ENCODE measurements at places on chromosomes 2 and 18.

DNA sequence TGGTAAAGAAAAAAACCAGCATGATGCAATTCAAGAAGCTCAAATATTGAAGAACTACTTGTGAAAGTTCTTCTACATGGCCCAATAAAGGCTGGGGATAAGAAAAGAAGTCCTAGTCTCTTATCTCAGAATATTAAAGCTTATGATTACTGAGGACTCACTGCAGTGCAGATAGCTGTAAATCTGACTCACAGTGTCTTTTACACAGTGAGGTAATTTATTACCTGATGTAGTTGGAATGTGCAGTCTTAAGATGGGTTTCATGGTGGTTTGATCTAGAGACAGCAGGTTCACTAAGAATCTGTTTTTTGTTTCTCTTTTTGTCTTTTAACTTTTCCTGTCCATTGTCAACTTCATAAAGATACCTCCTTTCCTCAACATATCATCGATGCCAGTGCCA is 484.0 kb upstream of the MAP2 start:
- no peak for DNase-seq

DNA sequence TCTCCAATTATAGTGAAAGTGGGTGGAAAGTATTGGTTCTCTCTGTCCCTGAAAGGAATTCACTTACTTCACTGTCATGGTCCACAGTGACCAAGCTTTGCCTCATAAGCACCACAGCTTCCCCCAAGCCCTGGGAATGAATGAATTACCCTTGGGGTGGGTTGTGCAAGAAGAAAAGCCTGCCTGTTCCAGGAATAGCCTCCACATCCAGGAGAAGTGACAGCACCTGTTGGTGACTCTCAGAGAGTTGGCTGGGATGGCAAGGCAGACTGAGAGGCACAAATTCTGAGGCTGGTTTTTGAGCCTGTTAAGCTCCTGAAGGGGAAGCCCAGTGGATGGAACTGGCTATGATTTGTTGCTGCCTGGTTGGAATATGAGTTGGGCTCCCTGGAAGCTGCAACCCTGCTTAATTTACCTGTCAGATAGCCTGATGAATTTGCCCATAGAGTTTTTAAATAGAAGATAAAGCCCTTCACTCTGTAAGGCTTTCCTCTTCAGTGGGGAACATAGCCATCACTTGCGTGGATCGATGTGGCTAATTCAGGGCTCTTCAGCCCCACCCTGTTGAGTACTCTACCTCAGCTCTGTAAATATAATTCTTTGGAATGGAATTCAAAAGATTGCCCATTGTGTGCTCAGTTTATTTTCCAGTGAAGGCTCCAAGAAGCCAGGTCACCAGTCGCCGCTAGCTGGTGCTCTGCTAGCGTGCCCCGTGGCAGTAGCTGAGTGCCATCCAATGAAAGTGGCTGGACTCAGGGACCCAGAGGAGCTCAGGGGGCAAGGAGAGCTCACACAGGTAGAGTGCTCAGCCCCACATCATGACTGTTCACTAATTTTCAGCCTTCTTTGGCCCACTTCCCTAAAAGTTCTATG is 479.3 kb downstream of the IRS1 start:
- DNase-seq: no peak

GRCh38 chr2:25335204-25335603 is 6.5 kb downstream of the DNMT3A start:
- no peak for DNase-seq

DNA sequence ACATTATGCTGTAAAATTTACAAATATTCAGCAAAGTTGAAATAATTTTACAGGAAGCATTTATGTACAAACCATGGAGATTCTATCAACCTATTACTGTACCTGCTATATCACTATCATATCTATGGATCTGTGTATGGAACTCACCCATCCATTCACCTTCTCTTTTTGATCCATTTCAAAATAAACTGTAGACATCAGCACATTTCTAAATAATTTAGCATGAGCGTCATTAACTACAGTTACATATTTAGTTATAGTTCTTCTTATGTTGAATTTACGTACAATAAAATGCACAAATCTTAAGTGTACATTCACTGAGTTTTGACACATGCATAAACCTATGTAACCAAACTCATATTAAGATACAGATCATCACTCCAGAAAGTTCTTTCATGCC is 127.8 kb upstream of the BCL2L11 start:
- DNase-seq: no peak

GRCh38 chr2:106532236-106532635 is 45.1 kb downstream of the CD8B2 start:
- no peak for DNase-seq

DNA sequence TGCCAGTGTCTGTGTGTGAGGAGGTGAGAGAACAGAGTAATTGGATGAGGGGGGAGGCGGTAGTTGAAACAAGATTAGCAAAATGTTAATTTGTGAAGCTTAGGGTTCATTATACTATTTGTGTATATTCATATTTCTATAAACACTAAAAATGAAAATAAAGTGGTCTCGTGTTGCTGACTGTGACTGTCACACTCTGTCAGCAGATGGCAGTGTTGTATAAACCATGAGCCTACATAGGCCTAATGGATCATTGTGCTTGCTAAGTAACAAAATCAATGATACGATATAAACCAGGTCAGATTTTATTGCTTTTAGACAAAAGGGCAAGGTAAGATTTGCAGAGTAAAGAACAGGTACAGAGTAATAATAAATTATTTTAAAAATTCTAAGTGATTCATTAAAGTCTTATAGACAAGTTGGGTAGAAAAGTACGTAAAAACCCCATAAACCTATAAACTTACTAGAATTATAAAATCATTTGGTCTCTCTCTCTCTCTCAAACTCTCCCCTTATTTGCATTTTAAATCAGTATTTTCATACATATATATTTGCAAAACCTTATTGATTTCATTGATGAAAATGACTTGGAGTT is 182.7 kb downstream of the RPIA start:
- DNase-seq: peak; percentile 46

DNA sequence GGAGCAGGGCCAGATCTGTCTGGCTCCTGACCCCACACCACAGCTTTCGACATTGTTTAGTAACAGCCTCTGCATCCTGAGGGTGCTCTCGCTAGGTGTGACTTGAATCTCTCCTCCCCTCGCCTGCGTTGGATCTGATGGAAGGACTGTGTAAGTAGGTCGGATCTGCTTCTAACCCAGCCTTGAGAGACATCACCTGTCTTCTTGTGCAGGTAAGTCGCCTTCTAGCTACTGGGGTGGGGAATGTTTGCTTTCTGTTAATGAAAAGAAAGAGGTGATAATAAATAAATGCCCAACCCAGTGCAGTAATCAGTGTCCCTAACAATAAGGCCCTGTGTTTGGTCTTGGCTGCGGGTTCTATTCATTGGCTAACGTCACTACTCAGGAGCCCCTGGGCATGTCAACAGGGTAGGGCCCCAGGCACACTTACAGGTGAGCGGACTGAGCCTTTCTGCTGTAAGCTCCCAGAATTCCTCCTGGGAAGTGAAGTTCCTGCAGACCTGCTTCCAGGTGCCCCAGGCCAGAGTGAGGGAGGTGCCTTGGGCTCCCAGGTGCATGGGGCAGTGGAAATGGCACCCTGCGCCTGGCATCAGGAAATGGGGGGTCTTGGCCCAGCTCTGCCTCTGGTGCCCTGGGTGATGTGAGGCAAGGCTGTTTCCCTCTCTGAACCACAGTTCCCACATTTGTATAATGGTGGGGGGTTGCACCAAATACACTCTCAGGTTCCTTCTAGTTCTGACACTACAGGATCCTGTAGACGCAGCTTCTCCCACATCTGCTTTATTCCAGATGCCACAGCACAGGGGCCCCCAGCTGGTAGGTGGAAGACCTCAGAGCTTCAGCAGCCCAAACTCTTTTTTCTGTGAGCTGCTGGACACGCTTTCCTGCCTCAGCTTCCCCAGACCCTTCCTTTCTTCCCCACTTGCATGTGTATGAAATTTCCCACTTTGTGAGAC is 11.2 kb upstream of the FOSL2 start:
- no peak for DNase-seq

DNA sequence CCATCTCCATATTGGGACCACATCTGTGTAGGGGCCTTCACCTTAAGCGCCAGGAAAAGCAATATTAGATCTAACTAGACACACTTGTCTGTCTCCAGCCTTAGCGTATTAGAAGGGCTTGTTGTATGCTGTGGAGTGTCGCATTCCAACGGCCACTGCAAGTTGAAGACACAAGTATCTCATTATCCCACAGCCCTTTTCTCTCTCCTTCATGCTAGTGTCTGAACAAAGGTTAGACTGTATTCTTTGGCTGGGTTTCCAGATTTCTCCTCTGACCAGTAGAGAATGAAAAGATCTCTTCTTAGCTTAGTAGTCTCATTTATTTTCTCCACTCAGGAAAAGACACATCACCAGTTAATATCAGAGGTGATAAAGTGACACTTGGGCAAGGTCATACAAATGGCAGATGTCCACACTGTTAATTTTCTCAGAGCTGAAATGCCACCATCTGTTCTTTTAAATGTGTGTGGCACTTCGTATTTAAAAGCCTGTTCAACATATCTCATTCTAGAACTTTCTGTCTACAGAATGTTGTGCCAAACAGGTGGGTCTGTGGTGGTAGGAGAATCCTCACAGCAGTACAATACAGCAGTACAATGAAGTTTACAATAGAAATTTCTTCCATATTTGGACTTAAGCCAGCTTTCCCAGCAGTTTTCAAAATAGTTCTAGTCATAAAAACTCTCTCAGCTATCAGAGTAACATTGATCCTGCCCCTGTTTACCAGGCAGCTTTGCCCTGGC is 94.0 kb upstream of the ITGA6 start:
- peak; percentile 27 for DNase-seq

DNA sequence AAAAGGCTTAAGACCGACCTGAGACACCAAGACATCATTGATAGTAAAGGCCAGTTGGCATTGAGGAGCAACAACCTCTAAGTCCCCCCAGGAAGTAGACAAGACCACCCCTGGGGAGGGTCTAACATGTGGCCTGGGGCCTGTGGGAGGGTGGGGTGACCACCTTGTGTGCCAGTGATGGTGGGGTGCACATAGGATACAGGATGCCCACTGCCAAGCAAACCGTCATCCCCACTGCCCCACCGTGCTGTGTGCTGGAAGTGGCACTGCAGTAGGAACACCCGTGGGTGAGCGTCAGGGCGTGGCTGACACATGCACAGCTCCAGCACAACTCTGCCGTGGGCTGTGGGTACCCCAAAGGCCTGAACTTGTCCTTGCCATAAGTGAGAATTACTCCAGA is 84.3 kb upstream of the LGALSL start:
- DNase-seq: no peak

GRCh38 chr18:9716780-9717563 is 8.9 kb downstream of the RAB31 start:
- DNase-seq: no peak

DNA sequence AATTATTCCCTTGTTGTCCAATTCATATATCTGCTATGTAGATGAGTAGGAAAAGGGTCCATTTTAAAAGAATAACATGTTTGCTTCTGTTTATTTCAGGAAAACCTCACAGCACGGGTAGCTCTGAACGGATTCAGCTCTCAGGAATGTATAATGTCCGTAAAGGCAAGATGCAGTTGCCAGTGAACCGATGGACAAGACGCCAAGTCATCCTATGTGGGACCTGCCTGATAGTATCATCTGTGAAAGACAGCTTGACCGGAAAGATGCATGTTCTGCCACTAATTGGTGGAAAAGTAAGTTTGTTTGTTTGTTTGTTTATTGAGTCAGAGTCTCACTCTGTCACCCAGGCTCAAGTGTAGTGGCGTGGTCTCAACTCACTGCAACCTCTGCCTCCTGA is 114.6 kb downstream of the PHLPP1 start:
- peak; percentile 48 for DNase-seq

DNA sequence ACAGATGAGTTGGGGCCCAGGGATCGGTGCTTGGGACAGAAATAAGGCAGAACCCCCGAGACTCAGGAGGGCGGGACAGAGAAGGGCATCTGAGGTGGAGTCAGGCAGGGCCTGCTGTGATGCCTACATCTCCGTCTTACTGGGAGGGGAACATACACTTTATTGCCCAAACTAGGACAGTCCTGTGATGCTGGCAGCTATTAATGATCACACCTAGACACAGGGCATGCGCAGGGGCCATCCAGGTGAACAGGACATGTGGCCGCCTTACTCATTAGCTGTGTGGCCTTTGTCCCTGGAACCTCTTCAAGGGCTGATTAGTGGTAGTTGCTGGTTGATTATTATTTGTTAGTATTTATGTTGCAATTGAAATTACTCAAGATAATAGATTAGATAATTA is 33.2 kb downstream of the MLPH start:
- DNase-seq: no peak

DNA sequence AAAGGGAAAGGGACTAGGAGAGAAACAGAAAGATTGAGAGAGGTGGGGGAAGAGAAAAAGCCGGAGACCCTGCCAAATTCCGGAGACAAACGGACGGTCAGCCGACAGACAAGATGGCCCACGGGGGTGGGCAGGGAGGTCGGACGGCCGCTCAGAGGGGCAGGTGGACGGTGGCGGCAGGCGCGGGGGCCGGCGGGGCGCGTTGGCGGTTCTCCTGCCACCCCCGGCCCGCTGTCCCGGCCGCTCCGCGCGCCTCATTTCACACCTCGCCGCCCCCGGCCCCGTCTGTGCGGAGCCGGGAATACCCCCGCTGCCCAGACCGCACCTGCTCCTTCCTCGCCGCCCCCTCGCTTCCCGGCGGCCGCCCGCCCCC is 935 bp downstream of the SLC30A3 start:
- no peak for DNase-seq

- no peak for DNase-seq
These were observed 8.6 kb upstream of the ANO7 start for GRCh38 chr2:241179899-241180298.

- no peak for DNase-seq
These were observed 2.5 kb downstream of the CYP1B1 start for GRCh38 chr2:38073211-38074057.

- DNase-seq: no peak
These were observed 161.0 kb downstream of the HDAC4 start for GRCh38 chr2:239239607-239240413.

- no peak for DNase-seq
These were observed 171.2 kb upstream of the HAAO start for GRCh38 chr2:42963452-42964068.

DNA sequence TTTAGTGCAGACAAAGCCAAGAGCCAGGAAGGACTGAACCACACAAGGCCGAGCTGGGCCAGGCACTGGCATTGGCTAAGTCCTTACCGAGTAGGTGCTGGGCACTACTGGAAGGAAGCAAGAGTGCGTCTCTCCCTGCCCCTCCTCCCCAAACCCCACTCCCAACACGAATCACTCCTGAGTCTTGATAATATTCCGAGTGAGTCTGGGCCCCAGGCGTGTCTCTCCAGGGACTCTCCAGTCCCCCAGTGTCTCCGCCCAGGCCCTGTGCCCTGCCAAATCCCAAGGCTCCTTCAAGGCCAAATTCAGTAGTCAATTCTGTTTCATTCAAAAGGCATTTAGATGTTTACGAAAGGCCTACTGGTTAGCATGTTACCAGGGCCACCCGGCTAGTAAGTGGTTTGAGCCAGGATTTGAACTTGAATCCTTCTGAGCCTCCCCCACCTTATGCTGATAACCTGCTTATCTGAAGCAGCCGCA is 82.8 kb downstream of the GLI2 start:
- DNase-seq: peak; percentile 96

Measured in fibroblast of skin of back (primary cell).